CD8-positive, alpha-beta memory T cell (primary cell): ENCODE measurements at places on chromosomes 4 and X.

DNA sequence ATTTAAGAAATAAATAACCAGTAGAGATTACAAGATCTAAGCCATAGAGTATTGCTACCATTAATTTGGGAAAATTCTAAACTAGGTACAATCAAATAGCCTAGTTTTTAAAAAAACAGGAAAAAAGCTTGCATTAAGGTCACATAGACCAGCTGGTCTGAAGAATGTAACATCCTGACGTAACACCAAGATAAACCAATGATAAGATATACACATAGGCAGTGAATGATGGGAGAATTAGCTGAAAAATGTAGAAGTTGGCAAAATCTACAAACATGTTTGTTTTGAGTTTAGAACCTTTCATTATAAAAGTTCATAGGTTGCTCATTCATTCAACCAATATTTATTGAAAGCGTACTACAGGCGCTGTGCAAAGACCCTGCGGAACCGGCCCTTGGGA, 120.0 kb downstream of the SH3RF1 start:
- no peak for DNase-seq

DNA sequence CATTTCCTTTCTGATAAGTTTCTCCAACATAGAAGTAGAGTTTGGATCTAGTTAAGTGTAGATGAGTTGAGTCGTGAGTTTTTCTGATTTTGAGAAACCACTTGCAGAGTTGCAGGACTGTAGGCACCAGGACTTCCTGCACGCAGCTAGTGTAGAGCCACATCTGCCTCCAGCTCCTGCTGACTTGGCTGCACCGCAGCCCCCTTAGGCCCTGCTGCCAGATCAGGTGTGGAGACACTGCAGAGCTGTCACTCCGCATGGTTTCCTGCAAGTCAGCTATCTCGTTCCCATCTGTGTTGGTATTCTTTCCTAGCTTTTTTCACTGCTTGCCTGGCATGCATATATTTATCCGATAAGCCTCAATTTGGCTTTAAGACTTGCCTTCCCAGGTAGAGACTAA, 48.9 kb downstream of the PCDH7 start:
- DNase-seq, result no peak

- DNase-seq, result no peak
Measured at GRCh38 chr4:151436093-151436518, 27.1 kb downstream of the FHIP1A start.

DNA sequence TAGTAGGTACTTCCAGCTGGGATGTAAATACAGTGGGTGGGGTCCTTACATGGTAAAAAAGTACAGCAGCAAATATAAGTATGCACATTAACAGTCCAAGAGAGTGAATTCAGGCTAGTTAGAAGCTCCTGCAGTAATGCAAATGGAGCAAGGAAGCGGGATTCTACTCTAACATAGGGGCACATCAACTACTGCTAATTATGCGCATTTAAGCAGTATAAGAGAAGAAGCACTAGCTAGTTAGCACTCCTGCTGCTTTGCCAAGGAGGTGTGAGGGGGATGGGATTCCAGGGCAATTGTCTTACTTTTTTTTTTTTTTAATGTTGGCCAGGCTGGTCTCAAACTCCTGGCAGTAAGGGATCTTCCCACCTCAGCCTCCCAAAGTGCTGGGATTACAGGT, 284.1 kb downstream of the CHIC1 start:
- DNase-seq, result no peak

GRCh38 chrX:397575-397974, 10.9 kb upstream of the PPP2R3B start:
- DNase-seq, result no peak
